Kasumi-1 (cell line): ENCODE measurements at places on chromosomes 11 and 22.
A peak's percentile ranks its signal among the peaks of the same experiment; 100 is the strongest.

DNA sequence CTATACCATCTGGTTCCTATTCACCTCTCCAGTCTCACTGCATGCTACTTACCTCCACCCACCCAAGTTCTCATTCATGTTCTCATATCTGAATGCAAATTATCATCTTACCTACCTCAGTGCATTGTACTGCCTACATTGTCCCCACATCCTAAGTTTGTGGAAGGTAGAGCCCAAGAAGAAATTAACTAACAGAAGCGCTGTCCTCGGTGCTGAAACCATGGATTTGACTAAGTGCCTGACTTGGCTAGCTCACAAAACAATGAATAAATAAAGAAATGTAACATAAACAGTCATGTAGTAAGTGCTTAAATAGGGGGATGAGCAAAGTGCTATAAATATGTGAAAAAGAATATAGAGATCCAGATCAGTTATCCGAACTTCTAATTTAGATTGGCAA lies 63.2 kb downstream of the GRIA4 start:
- peak; percentile 52 for DNase-seq

DNA sequence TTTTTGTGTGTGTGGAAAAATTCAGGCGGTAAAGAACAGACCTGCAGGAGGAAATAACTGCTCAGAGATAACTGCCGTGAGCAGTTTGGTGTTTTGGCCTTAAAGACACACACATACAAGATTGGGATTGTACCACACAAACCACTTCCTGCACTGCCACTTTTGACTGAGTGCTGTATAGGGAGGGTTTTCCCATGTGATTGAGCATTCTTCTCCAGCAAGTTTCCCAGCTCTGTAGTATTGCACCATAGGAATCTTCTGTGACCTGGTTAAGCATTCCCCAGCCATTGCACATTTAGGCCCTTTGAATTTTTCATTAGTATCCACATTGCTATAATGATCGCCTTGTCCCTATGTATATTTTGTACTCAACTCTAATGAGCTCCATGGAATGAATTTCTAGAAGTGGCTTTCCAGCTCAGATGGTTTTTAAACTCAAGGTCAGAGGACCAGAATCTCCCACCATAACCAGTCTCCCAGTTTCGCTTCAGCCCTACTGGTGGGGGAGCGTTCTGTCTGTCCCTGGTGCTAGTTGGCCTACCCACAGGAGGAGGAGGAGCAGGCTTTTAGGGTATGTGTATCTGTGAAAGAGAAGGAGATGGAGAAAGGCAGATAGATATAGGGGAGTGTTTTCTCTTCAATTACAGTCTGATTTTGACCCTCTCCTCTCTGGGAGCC lies 9.3 kb downstream of the CD82 start:
- DNase-seq = peak; percentile 80

- no peak for DNase-seq
Measured at GRCh38 chr11:35272391-35272902, 133.5 kb downstream of the CD44 start.

GRCh38 chr11:12765428-12765827 lies 91.2 kb downstream of the TEAD1 start:
- no peak for DNase-seq

DNA sequence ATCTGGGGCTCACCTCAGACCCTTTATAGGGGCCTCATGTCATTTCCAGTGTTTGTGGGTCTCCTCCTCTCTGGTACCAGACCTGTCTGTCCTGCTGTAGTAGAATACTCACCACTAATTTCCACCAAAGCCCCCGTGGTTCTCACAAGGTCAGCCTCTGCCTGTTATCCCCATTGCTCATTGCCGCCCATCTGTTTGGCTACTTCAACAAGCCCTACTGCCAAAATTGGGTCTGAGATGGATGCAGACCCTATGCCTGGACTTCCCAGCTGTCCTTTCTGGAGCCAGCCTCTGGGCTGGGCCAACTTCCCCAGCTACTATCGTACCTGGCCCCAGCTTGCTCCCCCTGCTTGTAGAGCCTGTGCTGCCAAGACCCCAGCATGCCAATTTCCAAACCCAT lies 152.1 kb upstream of the ISX start:
- no peak for DNase-seq

GRCh38 chr22:47570300-47570685 lies 807.8 kb downstream of the TBC1D22A start:
- no peak for DNase-seq
